Activated CD4-positive, alpha-beta memory T cell treated with anti-CD3 and anti-CD28 coated beads for 36 hours (primary cell): ENCODE measurements at places on chromosomes 16 and 17. TPM values are rescaled to one million over a fixed set of nuclear protein-coding genes. Genes with fewer than 3 reads are reported as not detected.

Gene VPS9D1
- 3.2 TPM for total RNA-seq

Gene EMP2
- total RNA-seq, result not detected

Gene RBFOX1
- total RNA-seq, result not detected

Gene MYL11
- 0.83 TPM for total RNA-seq

Gene AKAP10
- total RNA-seq, result 31.8 TPM

Gene RAP1GAP2
- 2.3 TPM for total RNA-seq

Gene DHX58
- 38.1 TPM for total RNA-seq

Gene GPRC5B
- not detected for total RNA-seq

Gene CDH8
- total RNA-seq, result not detected

Gene CD300A
- total RNA-seq, result 12.3 TPM

Gene TNFSF13
- 0.71 TPM for total RNA-seq

DNA sequence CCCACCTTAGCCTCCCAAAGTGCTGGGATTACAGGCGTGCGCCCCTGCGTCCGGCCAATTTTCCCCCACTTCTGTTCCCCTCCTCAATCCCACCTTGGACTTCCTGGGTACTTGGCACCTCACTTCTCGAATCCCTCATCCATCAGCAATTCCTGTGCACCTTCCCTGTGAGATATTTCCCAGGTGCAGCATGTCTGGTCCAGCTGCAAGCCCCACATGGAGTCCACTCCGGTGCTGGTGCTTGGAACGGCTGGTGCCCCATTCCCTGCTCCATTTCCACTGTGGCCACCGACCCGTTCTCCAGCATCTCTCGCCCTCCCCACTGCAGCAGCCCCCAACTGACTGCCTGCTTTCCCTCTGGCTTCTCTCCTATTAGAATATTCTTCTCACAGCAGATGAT, 35.3 kb downstream of the NOL11 start:
- H3K27me3 ChIP-seq, result no peaks in the 10 kb centered on the region
- DNase-seq, result no peak

- peaks cover 31% of the 10 kb centered on the region for H3K36me3 ChIP-seq
- no peak overlapping the region for H3K4me3 ChIP-seq
- peak overlapping the region; percentile 79 for H3K27ac ChIP-seq
- no peak for DNase-seq
- no peaks in the 10 kb centered on the region for H3K27me3 ChIP-seq
Observed at GRCh38 chr17:560432-560873, 154.2 kb downstream of the VPS53 start.

GRCh38 chr17:40087903-40088718, 12.3 kb downstream of the NR1D1 start:
- DNase-seq, result no peak
- no peaks in the 10 kb centered on the region for H3K27me3 ChIP-seq
- H3K27ac ChIP-seq, result no peak overlapping the region
- H3K4me1 ChIP-seq, result no peaks in the 10 kb centered on the region
- H3K36me3 ChIP-seq, result peaks cover 9% of the 10 kb centered on the region

DNA sequence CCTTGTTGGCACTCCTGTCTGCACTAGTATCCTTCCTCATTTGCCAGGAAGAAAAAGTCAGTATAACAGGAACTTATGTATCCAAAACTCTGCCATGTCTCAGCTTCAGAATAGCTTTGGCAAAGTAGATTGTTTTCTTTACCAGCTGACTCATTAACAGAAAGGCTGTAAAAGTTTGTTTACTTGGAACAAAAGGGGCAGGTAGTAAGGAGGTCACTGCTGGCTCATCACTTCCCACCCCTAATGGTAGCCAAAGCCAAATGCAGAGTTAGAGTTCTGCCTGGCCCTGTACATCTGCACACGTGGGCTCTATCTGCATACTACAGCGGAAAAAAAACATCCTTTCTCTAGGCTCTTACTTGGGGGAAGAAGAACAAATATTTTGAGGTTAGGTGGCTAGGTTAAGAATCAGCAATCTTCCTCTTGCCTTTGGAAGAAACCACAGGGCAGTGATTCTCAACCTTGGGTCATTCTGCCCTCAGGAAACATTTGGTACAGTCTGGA, 90.9 kb upstream of the BCAR1 start:
- H3K27ac ChIP-seq, result no peak overlapping the region
- H3K36me3 ChIP-seq, result peaks cover 23% of the 10 kb centered on the region
- DNase-seq, result no peak
- no peaks in the 10 kb centered on the region for H3K27me3 ChIP-seq
- no peak overlapping the region for H3K4me3 ChIP-seq

GRCh38 chr16:54627616-54628015, 303.0 kb upstream of the IRX5 start:
- H3K4me1 ChIP-seq, result no peaks in the 10 kb centered on the region
- no peaks in the 10 kb centered on the region for H3K36me3 ChIP-seq
- no peak overlapping the region for H3K27ac ChIP-seq
- no peaks in the 10 kb centered on the region for H3K27me3 ChIP-seq
- no peak for DNase-seq

DNA sequence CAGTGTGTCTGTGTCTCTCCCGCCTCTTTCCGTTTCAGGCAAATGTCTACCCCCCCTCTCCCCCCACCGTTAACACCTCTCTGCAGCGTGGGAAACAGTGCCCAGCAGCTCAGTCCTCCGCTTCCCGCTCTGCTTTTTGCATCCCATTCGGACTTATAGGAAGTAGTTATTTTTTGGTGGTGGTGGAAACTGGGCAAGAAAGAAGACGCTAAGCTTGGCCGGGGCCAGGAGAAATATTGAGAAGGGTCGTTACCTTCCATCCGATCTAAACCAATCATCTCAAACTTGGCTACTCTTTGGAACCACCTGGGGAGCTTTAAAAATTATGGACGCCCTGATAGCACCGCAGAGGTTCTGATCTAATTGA, 499 bp upstream of the HLF start:
- peaks cover 15% of the 10 kb centered on the region for H3K4me1 ChIP-seq
- H3K4me3 ChIP-seq, result peak overlapping the region; percentile 62
- H3K27ac ChIP-seq, result no peak overlapping the region
- peaks cover 21% of the 10 kb centered on the region for H3K27me3 ChIP-seq
- DNase-seq, result no peak
- H3K36me3 ChIP-seq, result no peaks in the 10 kb centered on the region

GRCh38 chr17:74520790-74521480, 10.3 kb downstream of the CD300LB start:
- no peaks in the 10 kb centered on the region for H3K36me3 ChIP-seq
- peaks cover 40% of the 10 kb centered on the region for H3K27me3 ChIP-seq
- peaks cover 14% of the 10 kb centered on the region for H3K4me1 ChIP-seq
- DNase-seq, result no peak

- peaks cover 29% of the 10 kb centered on the region for H3K4me1 ChIP-seq
- H3K36me3 ChIP-seq, result peaks cover 29% of the 10 kb centered on the region
- H3K27me3 ChIP-seq, result no peaks in the 10 kb centered on the region
- H3K4me3 ChIP-seq, result peak overlapping the region; percentile 29
- no peak overlapping the region for H3K27ac ChIP-seq
- DNase-seq, result no peak
Observed at GRCh38 chr16:2211923-2212347, 1.3 kb upstream of the BRICD5 start.

- no peaks in the 10 kb centered on the region for H3K27me3 ChIP-seq
- peak; percentile 63 for DNase-seq
- peaks cover 48% of the 10 kb centered on the region for H3K4me1 ChIP-seq
- peak overlapping the region; percentile 99 for H3K4me3 ChIP-seq
- peaks cover 15% of the 10 kb centered on the region for H3K36me3 ChIP-seq
Observed at GRCh38 chr17:27294689-27295630, 1.0 kb downstream of the WSB1 start.

DNA sequence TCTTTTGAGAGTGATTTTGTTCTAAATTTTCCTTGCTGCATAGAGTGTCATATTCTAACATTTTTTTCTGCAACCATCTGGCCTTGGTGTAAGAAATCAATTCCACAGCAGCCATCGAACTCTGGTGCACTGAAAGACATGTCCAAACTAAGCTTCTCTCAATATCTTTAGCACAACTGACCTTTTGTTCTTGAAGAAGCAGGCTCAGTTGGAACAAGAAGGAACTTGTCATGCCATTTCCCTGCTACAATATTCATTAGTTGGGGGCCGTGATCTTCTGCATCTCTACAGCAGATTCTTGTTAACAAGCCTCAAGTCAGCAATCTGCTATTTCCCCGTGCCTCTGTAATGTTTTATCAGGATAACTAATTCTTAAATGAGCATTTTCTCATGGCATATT, 1305.6 kb downstream of the CDH11 start:
- no peak overlapping the region for H3K27ac ChIP-seq
- H3K4me3 ChIP-seq, result no peak overlapping the region
- H3K36me3 ChIP-seq, result no peaks in the 10 kb centered on the region
- no peaks in the 10 kb centered on the region for H3K4me1 ChIP-seq

DNA sequence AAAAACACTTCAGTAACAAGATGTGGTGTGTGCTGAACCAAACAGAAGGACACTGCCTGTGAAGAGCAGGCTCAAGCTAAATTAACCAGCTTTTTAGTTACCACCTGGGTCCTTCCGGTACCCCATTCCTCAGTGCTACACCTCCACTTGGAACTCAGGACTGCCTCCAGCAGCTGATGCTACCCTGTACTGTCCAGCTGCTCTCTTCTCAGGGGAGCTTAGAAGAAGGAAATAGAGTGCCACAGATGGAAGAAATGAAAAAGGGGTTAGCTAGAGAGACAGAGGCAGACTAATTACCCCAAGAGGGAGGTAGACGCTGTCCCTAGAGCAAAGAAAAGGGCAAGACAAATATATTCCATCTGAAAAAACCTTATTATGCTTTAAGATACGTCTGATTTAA, 5.7 kb downstream of the MED13 start:
- H3K36me3 ChIP-seq, result peaks cover 22% of the 10 kb centered on the region
- H3K4me3 ChIP-seq, result no peak overlapping the region
- H3K4me1 ChIP-seq, result peaks cover 64% of the 10 kb centered on the region
- no peak for DNase-seq
- no peaks in the 10 kb centered on the region for H3K27me3 ChIP-seq

DNA sequence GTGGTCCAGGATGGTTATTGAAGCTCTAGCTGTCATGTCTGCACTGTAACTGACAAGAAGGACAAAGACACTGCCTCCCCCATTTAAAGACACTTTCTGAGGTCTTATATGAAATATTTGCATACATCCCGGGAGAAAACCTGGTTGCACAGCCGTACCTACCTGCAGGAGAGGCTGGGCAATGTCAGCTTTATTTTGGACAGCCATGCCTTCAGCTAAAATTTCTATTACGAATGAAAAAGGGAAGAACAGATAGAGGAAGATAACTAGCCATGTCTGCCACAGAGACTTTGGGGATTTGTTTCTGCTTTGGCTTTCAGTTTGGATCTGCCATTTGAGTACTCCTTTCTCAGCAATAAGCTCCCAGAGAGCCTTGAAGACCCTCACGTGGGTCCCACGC, 19.0 kb downstream of the SLC7A6 start:
- no peak overlapping the region for H3K4me3 ChIP-seq
- H3K27me3 ChIP-seq, result no peaks in the 10 kb centered on the region
- DNase-seq, result no peak
- peak overlapping the region; percentile 89 for H3K27ac ChIP-seq
- peaks cover 54% of the 10 kb centered on the region for H3K36me3 ChIP-seq

DNA sequence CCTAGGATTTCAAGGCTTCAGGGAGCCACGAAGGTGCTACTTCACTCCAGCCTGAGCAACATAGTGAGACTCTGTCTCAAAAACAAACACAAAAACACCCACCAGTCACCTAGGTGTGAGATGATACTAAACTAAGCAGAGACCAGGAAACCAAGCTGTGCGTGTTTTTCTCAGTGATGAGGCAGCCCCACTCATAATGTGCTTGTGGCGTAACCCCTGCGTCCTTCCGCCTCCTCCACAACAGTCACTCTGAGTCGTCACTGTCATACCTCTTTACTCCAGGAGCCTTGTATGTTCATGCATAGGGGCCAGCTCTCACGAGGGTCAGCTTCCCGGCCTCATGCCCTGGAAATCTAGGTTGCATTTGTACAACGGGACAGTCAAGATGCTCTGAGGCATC, 31.1 kb upstream of the SLC47A1 start:
- H3K27ac ChIP-seq, result no peak overlapping the region
- DNase-seq, result peak; percentile 81
- H3K4me1 ChIP-seq, result peaks cover 3% of the 10 kb centered on the region
- no peak overlapping the region for H3K4me3 ChIP-seq
- no peaks in the 10 kb centered on the region for H3K36me3 ChIP-seq

GRCh38 chr17:28698253-28698941, 13.3 kb downstream of the PROCA1 start:
- no peak overlapping the region for H3K4me3 ChIP-seq
- no peaks in the 10 kb centered on the region for H3K27me3 ChIP-seq
- no peaks in the 10 kb centered on the region for H3K4me1 ChIP-seq
- H3K27ac ChIP-seq, result no peak overlapping the region

DNA sequence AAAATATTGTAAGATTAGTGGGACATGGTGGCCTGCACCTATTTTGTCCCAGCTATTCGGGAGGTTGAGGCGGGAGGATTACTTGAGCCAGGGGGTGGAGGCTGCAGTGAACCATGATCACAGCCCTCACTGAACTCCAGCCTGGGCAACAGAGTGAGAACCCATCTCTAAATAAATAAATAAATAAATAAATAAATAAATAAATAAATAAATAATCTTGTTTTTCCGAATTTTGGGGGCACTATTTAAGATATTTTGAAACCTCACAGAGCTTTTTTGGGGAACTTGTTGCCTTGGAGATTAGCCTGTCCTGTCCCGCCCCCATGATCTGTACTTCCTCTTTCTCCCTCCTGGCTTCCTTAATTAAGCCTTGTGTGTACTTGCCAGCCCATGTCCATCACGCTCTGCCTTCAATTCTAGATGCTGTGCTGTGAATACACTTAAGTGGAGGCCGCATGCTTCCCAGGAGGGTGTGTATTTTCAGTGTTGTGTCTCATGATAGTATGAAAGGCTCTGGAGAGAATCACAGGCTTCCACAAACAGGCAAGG, 4.4 kb downstream of the LGALS9 start:
- no peak overlapping the region for H3K4me3 ChIP-seq
- no peaks in the 10 kb centered on the region for H3K27me3 ChIP-seq
- no peak for DNase-seq
- H3K27ac ChIP-seq, result no peak overlapping the region
- peaks cover 3% of the 10 kb centered on the region for H3K36me3 ChIP-seq

GRCh38 chr16:73848993-73849392, 447.6 kb upstream of the PSMD7 start:
- H3K27me3 ChIP-seq, result no peaks in the 10 kb centered on the region
- H3K4me1 ChIP-seq, result no peaks in the 10 kb centered on the region
- H3K4me3 ChIP-seq, result no peak overlapping the region
- no peaks in the 10 kb centered on the region for H3K36me3 ChIP-seq
- H3K27ac ChIP-seq, result no peak overlapping the region
- DNase-seq, result no peak
